ENCODE measurements at places on chromosomes 3 and 15.

GRCh38 chr3:45701172-45701867 lies 12.1 kb downstream of the SACM1L start:
- H3K27me3 ChIP-seq, result no peaks in the 10 kb centered on the region
- H3K27ac ChIP-seq, result no peak overlapping the region
- peaks cover 28% of the 10 kb centered on the region for H3K36me3 ChIP-seq
- DNase-seq, result no peak
- H3K4me3 ChIP-seq, result no peak overlapping the region

DNA sequence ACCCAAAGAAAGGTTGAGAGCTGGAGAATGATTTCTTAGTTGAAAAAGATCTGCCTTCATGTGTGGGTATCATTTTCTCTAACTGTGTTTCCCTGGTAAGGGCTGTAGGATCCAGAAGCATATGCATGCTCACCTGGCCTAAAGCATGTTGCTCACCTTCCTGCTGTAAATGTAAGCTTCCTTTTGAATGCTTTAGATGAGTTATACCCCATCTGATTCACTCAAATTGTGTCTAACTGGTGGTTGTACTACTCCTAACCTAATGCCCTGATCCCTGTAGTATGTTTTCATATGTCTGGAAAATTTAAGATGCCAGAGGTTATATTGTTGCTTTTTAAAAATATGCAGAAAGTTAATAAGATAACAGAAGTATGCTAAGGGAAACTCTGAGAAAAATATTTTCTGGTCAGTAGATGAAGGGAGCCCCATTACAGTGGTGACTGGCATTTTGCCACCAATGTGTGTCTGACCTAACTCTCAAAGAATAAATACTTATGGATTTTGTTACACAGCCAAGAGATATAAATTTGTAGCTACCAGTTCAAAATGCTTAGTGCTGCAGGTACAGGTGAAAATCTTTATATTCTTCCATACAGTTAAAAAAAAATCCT lies 7.7 kb downstream of the FILIP1L start:
- H3K36me3 ChIP-seq, result no peaks in the 10 kb centered on the region
- no peaks in the 10 kb centered on the region for H3K4me1 ChIP-seq
- H3K4me3 ChIP-seq, result no peak overlapping the region

- H3K36me3 ChIP-seq, result no peaks in the 10 kb centered on the region
- H3K4me1 ChIP-seq, result peaks cover 21% of the 10 kb centered on the region
- no peak overlapping the region for H3K4me3 ChIP-seq
- H3K27me3 ChIP-seq, result peaks cover 33% of the 10 kb centered on the region
Observed at GRCh38 chr15:94580211-94580885, 349.0 kb downstream of the MCTP2 start.

- no peak for DNase-seq
- H3K27me3 ChIP-seq, result peaks cover 4% of the 10 kb centered on the region
- no peak overlapping the region for H3K27ac ChIP-seq
- H3K36me3 ChIP-seq, result no peaks in the 10 kb centered on the region
Observed at GRCh38 chr15:68389936-68390817, 41.8 kb downstream of the ITGA11 start.

DNA sequence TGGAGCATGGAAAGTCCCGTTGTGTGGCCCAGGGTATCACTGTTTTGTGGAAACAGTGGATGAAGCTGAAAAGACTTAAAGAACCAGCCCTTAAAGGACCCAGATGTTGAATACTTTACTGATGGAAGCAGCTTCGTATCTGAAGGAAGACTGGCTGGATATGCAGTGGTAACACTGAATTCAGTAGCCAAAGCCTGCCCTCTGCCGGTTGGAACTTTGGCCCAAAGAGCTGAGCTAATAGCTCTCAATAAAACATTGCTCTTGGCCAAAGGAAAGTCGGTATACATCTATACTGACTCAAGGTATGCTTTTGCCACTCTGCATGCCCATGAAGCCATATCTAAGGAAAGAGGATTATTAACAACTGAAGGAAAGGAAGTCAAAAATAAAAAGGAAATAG lies 885.4 kb downstream of the PDCD6IP start:
- H3K4me3 ChIP-seq, result no peak overlapping the region
- H3K36me3 ChIP-seq, result no peaks in the 10 kb centered on the region
- no peak overlapping the region for H3K27ac ChIP-seq
- no peaks in the 10 kb centered on the region for H3K4me1 ChIP-seq
- no peak for DNase-seq

GRCh38 chr15:41780266-41780665 lies 6.0 kb downstream of the MAPKBP1 start:
- H3K4me1 ChIP-seq, result peaks cover 18% of the 10 kb centered on the region
- DNase-seq, result no peak
- H3K27ac ChIP-seq, result no peak overlapping the region
- no peaks in the 10 kb centered on the region for H3K27me3 ChIP-seq
- no peak overlapping the region for H3K4me3 ChIP-seq
- no peaks in the 10 kb centered on the region for H3K36me3 ChIP-seq

DNA sequence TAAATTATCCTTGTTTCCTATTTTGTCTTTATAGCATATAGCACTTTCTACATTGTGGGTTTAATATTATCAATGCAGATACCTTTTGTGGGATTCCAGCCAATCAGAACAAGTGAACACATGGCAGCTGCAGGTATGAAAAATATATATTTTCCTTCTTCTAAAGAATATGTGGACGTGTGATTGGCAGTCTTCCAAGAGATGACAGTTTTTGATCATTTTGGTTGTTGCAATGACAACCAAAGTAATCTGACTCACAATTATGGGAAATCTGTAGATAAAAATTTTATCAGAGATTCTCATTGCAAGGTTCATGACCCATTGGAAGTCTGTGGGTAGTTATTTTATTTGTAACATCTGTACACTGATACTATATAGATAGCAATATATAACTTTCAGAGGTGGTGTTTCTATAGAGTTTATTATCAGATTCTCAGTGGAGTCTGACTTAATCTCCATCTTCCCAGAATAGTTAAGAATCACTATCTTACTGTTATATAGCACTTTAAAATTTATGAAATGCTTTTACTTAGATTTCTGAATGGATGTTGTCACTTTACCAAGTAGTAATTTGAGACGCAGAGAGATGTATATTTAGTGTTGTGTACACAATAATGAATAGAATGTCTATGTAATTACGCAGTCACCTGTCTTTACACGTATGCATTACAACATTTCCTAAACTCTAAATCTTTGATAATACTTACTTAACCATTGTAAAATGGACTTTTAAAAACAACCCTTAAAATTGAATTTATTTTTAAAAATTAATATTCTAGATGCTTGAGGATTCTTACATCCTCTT lies 82.5 kb downstream of the STT3B start:
- peaks cover 15% of the 10 kb centered on the region for H3K36me3 ChIP-seq
- no peak overlapping the region for H3K27ac ChIP-seq
- no peaks in the 10 kb centered on the region for H3K4me1 ChIP-seq
- no peak for DNase-seq

DNA sequence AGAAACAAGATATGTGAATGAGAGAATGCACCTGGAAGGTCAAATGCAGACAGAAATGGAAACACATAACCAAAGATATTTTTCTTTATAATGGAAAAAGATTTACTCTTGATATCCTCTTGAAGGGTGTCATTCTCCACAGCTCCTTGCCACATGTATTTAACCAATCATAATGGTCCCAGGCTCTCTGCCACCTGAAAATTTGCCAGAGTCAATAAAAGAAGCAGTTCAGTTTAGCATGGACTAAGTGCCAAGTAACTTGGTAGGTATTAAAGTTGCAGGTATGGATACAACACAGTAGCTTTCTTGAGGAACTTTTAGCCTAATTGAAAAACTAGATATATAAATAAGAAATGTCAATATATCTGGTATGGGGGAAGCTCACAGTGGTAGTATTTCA lies 33.5 kb downstream of the TUSC7 start:
- no peaks in the 10 kb centered on the region for H3K36me3 ChIP-seq
- DNase-seq, result no peak
- no peaks in the 10 kb centered on the region for H3K4me1 ChIP-seq
- no peaks in the 10 kb centered on the region for H3K27me3 ChIP-seq
- H3K27ac ChIP-seq, result no peak overlapping the region

- no peak overlapping the region for H3K4me3 ChIP-seq
- no peak for DNase-seq
- H3K27me3 ChIP-seq, result no peaks in the 10 kb centered on the region
Observed at GRCh38 chr3:96347289-96347688, 467.1 kb upstream of the EPHA6 start.

DNA sequence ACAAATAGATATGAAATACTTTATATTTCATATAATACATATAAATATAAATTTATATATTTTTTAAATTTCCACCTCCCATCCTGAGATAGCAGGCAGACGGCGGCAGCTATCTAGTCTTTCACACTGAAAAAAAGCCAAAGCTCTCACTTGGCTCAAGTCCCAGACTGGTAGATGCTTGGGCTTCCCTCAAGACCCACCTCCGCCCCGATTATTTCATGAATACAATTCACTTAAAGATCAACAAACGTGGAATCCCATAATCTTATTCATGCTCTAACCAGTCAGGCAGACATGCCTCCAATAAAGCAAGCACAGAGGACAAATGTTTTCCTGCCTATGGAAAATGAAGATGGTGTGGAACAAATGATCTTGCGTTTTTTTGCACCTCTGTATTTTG lies 275.9 kb upstream of the NR2F2 start:
- no peak for DNase-seq
- no peak overlapping the region for H3K4me3 ChIP-seq
- peaks cover 43% of the 10 kb centered on the region for H3K27me3 ChIP-seq
- H3K27ac ChIP-seq, result no peak overlapping the region
- peaks cover 11% of the 10 kb centered on the region for H3K4me1 ChIP-seq

DNA sequence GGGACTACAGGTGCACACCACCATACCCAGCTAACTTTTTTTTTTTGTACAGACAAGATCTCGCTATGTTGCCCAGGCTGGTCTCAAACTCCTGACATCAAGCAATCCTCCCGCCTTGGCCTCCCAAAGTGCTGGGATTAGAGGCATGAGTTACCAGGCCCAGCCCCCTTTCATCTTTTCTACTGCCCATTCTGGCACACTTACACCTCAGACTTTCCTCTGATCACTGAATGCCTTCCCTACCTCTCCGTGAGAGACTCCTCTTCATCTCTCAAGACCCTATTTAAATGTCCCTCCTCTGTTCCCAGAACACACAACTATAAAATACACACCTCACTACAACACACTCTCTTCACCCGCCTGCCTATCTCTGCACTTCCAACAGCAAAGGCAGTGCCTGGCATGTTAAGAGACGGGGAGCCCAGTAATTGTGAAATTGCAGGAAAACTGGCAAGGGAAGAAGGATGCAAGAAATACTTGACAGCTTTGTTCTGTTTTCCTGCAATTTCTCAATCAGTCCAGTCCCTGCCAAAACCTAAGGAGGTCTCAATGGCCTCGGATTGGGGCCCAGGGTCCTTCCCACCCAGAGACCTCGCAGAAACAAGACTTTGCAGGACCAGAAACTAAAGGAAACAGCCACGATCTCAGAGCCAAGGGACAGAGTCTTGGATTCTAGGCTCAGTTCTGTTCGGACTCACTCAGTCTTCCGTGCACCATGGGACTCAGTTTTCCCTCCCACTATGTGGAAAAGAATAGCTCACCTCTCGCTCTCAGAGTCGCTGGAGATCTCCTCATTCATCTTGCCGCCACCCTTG lies 849 bp downstream of the RRP9 start:
- H3K4me3 ChIP-seq, result peak overlapping the region; percentile 59
- H3K27me3 ChIP-seq, result no peaks in the 10 kb centered on the region
- peaks cover 32% of the 10 kb centered on the region for H3K4me1 ChIP-seq

- H3K36me3 ChIP-seq, result no peaks in the 10 kb centered on the region
- H3K4me3 ChIP-seq, result no peak overlapping the region
- no peak for DNase-seq
- no peaks in the 10 kb centered on the region for H3K27me3 ChIP-seq
- no peaks in the 10 kb centered on the region for H3K4me1 ChIP-seq
Observed at GRCh38 chr15:33852570-33852969, 115.7 kb upstream of the CHRM5 start.

DNA sequence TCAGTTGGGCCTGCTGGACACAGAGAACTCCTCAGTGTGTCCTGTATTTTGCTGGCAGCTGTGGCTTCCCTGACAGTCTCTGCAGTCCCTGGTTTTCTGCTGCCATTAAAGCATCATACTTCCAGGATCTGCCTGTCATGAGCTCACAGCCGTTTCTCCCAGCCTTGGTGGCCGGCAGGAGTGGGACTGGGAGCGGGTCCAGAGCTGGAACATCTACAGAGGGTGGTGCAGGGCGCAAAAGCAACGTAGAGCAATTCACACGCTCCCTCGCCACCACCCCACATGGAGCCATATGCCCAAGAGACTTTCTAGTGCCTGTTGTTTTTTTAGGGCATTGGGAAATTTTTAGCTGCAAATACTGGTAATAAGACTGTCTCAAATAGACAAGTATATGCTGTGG lies 33.6 kb downstream of the ABTB1 start:
- no peaks in the 10 kb centered on the region for H3K36me3 ChIP-seq
- no peaks in the 10 kb centered on the region for H3K4me1 ChIP-seq
- H3K27me3 ChIP-seq, result no peaks in the 10 kb centered on the region
- H3K4me3 ChIP-seq, result no peak overlapping the region
- no peak for DNase-seq

DNA sequence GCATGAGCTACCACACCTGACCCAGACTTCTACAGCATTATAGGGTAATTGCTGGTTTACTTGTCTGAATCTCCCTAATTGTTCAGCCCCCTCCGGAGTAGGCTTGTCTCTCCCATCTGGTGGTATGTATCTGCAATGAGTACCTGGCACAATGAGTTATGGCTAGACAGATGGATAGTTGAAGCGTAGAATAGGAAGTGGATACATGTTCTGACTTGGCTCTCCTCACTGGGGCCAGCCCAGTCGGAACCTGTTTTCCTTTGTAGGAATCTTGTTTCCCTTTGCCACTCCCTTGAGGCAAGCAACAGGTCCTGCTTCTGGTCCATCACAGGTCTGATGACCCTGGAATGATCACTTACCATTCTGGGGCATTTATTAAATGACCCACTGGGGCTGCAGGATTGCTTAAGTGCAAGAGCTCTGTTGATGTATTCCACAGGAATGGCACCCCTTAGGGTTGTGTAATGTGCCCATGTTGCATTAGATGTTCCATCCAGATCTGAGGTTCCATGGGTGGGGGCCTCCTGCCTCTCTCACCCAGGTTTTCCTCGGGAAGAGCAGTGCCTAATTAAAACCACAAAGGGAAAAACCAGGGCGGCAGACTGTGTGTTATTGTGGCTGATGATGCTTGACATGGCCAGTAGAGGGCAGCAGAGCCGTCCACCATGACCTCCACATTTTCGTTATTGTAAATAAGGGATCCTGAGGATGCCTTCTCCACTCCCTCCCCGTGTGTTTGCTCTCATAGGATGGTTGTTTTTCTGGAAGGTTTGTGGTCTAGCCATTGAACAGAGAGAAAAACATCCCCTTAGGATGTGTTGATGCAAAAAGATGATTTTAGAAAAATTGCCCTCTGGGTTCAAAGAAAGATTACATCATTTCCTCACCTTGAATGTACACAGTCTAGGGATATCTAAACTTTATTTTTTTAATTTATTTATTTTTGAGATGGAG lies 58.0 kb downstream of the CMTM8 start:
- H3K27me3 ChIP-seq, result no peaks in the 10 kb centered on the region
- H3K27ac ChIP-seq, result no peak overlapping the region
- DNase-seq, result peak; percentile 88
- no peaks in the 10 kb centered on the region for H3K36me3 ChIP-seq
